ENCODE measurements at places on chromosomes 3 and 15. TPM values are rescaled to one million over a fixed set of nuclear protein-coding genes. Genes with fewer than 3 reads are reported as not detected.

TM4SF4 gene
- total RNA-seq = not detected

SLC6A20 gene
- total RNA-seq = 0.16 TPM

PLA2G4D gene
- 1.5 TPM for total RNA-seq

GOLGA8S gene
- total RNA-seq = 0.24 TPM

MKRN2 gene
- 20.6 TPM for total RNA-seq

ENTPD3 gene
- 9.2 TPM for total RNA-seq

ACTC1 gene
- 0.92 TPM for total RNA-seq

CPEB1 gene
- 0.12 TPM for total RNA-seq

RBMS3 gene
- total RNA-seq = 3.4 TPM

FBXL2 gene
- 1.7 TPM for total RNA-seq

SLC51A gene
- total RNA-seq = not detected

POTEB3 gene
- total RNA-seq = not detected

OXTR gene
- total RNA-seq = 0.16 TPM

ZIC4 gene
- not detected for total RNA-seq

TRANK1 gene
- 4.3 TPM for total RNA-seq

TRPM1 gene
- not detected for total RNA-seq

SEMA3F gene
- 72.7 TPM for total RNA-seq

FANCD2OS gene
- not detected for total RNA-seq

CYP1A2 gene
- not detected for total RNA-seq

DPH6 gene
- total RNA-seq = 17.4 TPM

AEN gene
- total RNA-seq = 15.8 TPM

CP gene
- total RNA-seq = 4.5 TPM

AHSG gene
- not detected for total RNA-seq

LMAN1L gene
- total RNA-seq = not detected

EIF2A gene
- 69.0 TPM for total RNA-seq

MORC1 gene
- not detected for total RNA-seq
